ENCODE measurements at places on chromosomes 1 and 21.

DNA sequence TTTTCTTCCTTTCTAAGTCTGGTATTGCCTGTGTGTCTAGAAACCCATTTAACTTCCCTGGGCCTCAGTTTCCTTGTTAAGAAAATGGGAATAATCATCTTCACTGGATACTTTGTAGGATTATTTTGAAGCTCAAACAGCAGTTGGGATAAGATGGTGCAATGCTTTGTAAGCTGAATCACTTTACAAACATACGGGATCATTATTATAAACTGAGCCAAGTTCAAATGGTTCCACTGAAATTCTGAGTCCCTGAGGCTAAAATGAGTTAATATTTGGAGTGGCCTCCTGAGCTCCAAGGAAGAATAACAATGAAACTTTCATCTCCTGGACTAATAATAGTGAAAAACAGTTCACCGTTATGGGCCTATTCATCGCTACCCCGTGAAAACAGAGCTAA, 388.0 kb downstream of the PLPP3 start:
- DNase-seq = no peak

DNA sequence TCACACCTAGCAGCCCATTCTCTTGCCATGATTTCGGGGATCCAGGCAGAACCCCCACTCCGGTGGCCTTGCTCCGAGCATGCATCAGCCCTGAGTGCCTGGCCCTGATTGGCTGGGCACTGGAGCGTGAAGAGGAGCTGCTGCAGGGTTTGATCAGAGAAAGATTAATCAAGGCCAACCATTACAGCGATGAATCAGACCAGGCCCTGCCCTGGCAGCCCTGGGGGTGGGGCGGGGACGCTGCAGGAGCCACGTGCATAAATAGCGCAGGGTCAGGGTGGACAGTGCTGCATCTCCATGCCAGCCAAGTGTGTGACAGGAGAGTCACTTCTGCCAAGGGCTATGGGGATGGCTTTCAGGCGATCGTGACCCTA, 3.4 kb upstream of the FAM131C start:
- DNase-seq = no peak

- no peak for DNase-seq
These were observed 3.2 kb upstream of the BEST4 start for GRCh38 chr1:44790968-44791801.

DNA sequence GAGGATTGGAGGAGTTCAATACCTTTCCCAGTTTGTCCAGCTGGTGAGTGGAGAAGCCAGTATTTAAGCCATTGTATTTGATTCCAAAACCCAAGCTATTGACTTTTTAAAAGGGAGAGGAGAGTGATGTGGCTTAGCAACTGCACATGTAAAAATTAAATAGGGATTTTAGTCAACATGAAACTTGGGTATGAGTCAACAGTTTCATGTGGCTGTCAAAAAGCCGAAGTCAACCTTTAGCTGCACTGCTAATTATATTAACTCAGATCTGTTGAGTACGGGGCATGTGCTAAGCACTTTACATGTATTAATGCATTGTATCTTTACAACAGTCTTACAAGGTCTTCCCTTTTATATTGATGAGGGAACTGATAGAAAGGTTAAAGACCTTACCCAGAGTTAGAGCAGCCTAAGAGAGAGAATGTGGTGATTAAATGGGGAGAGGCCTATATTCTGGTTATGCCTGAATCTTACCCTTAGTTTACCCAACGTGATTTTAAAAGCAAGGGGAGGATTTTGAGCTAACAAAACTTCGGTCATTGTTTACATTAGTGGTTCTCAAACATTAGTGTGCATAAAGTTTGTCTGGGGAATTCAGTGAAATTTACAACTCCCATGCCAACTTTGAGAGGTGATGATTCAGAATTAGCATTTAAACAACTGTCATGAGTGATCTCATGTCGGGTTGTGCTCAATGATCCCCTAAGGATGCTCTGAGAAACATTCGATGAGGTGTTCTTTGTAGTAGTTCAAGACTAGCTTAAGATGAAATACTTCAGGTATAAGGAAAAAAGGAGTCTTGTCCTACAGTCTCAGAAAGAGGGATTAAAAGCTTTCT, 6.9 kb upstream of the SLC35F3 start:
- DNase-seq = no peak

- DNase-seq = no peak
These were observed 12.4 kb downstream of the LMOD1 start for GRCh38 chr1:201933840-201934430.

DNA sequence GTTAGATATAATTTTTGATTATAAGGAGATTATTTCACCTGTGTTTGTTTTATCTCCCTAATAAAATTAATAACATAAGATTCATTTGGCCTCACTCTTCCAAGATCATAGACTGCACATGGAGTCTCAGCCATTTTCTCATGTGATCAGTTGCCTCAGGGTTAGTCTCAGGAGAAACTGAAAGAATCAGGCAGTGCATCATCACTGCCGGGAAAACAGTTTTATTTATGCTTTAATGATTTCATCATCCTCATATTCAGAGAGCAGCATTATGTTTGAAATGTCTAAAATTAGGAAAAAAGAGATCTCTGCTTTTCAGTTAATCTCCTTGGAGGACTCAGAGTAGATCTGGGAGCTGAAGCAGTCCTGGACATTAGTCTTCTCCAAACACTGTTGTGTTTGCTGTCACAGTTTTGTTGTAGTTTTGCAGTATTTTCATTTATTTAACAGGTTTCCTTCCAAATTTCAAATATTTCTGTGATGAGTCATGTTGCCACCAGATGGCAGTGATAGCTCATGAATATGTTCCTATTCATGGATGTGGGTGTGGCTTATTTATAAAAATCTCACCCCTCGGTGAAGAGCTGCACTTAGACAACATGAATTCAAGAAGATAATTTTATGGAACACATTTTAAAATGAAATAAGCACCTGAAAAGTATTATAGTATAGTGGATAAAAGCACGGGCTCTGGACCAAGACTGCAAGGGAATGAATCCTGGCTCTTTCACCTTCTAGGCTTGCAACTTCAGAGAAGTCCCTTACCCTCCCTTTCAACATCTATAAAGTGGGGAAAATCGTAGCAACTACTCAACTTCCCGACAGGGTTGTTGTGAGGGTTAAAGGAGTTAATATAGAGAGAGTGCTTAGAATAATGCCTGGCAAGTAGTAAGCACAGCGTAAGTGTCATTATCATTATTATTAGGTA, 31.2 kb downstream of the CHD1L start:
- DNase-seq = peak; percentile 80

DNA sequence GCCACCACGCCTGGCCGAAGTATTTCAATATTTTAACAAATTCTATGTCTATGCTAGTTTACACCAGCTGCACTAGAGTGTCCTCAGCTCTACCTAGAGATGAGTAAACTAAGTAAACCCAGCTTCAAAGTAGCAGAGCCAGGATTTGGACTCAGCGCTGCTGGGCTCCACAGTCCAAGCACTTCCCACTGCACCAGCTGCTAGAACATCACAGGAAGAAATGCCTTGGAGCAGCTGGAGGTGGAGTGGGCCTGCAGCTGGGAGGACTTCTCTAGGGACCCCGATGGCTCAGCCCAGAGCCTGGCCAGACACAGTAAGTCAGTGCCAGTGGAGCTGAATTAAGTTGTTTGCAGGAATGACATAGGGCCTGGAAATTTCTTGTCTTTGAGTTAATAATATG, 10.2 kb upstream of the SMIM12 start:
- DNase-seq = no peak

DNA sequence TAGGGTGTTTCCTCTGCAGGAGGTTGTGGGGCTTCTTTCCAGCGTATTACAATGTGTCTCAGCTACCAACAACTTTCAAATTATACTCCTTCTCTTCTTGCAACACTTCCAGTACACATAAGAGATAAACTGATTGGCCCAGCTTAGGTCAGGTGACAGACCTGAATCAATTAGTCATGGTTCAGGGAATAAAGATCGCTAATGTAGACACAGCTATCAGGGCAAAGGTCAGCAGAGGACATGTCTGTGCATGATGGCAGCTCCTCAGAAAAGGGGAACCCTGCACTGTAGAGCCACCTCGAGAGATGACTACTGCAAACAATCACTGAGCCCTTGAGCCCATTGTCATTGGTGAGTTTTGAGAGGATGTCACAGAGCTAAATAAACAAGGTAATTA, 36.8 kb upstream of the PKN2 start:
- peak; percentile 3 for DNase-seq

DNA sequence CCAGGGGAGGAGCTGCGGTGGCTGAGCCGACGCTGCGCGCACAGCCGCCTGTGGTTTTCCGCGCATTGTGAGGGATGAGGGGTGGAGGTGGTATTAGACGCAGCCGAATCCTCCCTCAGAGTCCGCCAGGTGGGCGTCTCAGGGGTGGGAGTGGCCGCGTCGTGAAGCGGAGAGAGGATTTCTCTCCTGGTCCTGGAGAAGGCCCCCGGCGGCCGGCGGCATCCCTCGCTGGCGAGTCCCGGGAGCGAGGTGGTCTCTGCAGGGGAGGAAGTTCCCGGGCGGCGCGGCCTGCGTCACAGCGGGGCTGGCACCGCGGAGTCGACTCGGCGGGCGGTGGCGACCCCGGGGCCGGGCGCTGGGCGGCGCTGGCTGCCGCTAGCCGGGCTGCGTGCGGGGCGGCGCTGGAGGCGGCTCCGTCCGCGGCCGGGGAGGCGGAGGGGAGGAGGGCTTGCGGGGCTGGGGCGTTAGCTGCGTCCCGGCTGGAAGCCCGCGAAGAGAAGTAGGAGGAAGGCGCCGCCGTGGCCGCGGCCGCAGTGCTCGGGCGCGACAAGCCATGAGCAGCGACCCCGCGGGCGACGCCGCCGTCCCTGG, at the start of gene LRRC8C:
LRRC8C (plus strand) TSS at position 464 of the 591 bp plus-strand sequence. CDS start 53,354 bp downstream, outside the sequence.
- peak; percentile 94 for DNase-seq

DNA sequence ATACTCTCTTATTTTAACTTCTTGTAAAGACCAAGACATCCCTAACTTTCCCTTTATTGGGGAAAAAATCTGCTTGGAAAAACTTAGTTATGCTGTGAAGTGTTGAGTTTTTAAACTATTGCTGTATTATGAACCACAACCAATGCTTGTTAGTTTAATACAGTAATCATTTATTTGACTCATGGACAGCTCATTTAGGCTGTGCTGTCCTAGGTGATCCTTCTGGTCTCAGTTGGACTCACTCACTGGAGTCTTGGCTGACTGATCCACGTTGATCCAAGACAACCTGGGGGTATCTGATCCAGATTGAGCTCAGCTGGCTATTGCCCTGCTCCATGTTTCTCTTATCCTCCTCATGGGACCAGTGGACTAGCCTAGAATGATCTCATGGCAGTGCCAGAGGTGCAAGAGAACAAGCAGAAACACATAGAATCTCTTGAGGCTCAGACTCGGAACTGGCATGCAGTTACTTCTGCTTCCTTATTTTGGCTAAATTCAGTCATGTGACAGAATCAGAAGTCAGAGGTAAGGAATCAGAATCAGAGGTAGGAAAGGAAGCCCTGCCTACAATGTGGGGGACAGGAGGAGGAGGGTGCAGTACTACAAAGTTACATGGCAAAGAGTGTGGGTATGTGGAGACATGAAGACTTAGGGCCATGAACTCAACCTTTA, 156.5 kb downstream of the FGGY start:
- DNase-seq = peak; percentile 45

GRCh38 chr1:24349891-24350290, 30.7 kb downstream of the GRHL3 start:
- DNase-seq = no peak

GRCh38 chr1:118947790-118948189, 40.4 kb downstream of the TBX15 start:
- DNase-seq = no peak

DNA sequence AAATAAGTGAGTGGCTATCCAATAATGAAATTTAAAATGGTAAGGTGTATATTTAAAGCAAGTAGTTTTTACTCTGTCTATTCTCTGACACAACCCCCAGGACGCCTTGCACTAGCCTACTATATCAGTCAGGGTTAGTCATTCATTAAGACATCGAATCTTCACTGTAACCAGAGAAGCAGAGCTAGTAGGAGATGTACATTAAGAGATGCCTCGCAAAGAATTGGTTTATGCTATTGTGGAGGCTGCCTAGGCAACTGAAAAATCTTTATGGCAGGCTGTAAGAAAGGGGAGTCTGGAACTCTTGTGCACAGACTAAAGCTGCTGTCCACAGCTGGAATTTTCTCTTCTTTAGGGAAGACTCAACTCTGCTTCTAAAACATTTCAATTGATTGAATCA, 28.8 kb downstream of the NTNG1 start:
- DNase-seq = no peak

- DNase-seq = no peak
These were observed 68.0 kb upstream of the WDR26 start for GRCh38 chr1:224502459-224503160.

GRCh38 chr1:166133857-166134256, 32.9 kb downstream of the FAM78B start:
- no peak for DNase-seq

GRCh38 chr1:228706305-228706704, 29.0 kb upstream of the RHOU start:
- DNase-seq = no peak

- DNase-seq = no peak
These were observed 2.0 kb downstream of the SCMH1 start for GRCh38 chr1:41239988-41240610.

GRCh38 chr1:158056498-158056897, 63.1 kb downstream of the KIRREL1 start:
- DNase-seq = no peak

DNA sequence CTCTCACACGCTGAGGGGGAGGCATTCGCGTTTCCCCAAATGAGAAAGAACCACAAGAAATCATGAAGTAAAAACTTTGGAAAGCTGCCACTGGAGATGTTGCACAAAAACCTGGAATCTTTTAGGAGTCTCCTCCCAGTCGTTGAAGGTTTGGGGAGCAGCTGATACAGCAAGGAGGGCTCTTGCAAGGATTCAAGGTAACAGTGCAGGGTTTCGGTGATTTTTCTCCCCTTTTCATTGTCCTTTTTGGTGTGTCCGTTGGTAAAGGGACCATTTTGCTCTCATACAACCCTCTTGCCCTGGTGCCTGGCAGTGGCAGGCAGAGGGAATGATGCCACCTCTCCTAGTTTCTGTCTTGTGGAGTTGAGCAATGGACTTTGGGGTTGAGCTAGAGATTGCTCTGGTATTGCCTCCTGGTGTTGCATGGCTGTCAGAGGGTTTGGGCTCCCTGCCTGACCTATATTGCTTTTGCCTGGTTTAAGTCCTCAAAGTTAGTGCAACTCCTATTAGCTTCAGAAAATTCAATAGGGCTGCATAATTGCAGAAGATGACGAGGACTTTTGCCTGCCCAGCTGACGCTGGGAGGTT, 872 bp downstream of the BRINP2 start:
- DNase-seq = no peak

Data from suppressor macrophage treated with lipopolysaccharide for 1 hour (primary cell).